ENCODE measurements at places on chromosomes 4 and X. TPM values are rescaled to one million over a fixed set of nuclear protein-coding genes. Genes with fewer than 3 reads are reported as not detected.

DNA sequence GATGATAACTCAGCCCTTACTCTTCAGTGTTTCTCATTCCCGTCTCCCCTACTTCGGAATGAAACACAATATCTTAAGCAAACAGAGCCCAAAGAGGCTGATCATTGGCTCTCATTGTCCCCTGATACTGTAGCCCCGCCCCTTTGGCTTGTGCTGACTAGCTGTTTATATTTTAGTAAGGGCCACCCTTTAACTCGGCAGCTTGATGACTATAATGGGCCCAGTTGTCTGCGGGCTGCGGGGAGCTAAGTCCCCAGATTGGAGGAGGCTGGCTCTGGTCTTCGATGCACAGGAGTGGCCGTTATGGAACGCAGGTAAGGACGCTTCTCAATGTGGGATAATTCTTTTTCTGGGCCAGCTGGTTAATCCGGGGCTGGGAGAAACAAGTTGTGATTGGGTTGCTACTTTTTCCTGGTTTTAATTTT lies at the start of gene TRIM2:
TRIM2 (plus strand) TSS at position 197 of the 425 bp plus-strand sequence; CDS start at position 285, 88 bp downstream.
- DNase-seq = peak; percentile 66

- DNase-seq = no peak
Observed at GRCh38 chrX:631802-632365, 1.3 kb downstream of the SHOX start.

- DNase-seq = no peak
Observed at GRCh38 chrX:122863067-122863466, 321.0 kb upstream of the GRIA3 start.

Gene LRRC66
- polyA plus RNA-seq = 0.16 TPM

DNA sequence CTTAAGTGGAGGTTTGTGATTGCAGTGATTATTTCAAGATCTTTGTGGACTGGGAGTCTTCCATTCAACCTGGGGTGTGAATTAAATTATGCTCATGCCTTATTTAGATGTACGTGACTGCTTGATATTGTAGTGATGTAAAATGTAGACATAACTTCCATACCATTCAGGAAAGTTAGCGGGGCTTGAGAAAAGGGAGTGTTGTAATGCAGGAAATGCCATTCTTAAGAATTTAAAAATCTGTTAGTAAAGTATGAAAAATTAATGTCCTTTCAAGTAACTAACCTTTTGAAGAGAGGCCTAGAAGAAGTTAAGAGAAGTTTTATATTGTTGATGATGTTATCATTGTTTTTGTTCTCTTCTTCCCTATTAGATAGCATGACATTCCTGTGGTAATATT lies 318.2 kb downstream of the CCSER1 start:
- no peak for DNase-seq

- DNase-seq = peak; percentile 72
Observed at GRCh38 chr4:73730292-73730691, 10.1 kb upstream of the CXCL8 start.
